ENCODE measurements at places on chromosomes 5 and 9. TPM values are rescaled to one million over a fixed set of nuclear protein-coding genes. Genes with fewer than 3 reads are reported as not detected.

GAS1 gene
- 9.4 TPM for total RNA-seq

SIT1 gene
- 6.7 TPM for total RNA-seq

RAB3C gene
- 0.75 TPM for total RNA-seq

DNA sequence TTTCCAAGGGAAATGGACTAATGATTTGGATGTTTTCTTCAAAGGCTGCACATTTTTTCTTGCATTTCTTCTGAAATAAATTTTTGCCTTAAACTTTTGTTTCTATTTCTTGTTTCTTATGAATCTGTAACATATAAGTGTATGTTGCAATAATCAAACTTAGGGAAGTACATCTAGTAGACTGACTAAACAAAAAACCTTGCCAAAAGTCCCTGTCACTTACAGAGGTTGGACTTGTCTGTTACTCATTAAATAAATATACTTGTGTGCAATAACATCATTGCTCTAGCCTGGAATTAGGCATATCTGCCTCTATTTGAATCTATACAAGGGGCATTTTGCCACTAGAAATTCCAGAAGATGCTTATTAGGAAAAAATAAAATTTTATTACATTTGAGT is 56.6 kb downstream of the C6 start:
- no peak for DNase-seq

DNA sequence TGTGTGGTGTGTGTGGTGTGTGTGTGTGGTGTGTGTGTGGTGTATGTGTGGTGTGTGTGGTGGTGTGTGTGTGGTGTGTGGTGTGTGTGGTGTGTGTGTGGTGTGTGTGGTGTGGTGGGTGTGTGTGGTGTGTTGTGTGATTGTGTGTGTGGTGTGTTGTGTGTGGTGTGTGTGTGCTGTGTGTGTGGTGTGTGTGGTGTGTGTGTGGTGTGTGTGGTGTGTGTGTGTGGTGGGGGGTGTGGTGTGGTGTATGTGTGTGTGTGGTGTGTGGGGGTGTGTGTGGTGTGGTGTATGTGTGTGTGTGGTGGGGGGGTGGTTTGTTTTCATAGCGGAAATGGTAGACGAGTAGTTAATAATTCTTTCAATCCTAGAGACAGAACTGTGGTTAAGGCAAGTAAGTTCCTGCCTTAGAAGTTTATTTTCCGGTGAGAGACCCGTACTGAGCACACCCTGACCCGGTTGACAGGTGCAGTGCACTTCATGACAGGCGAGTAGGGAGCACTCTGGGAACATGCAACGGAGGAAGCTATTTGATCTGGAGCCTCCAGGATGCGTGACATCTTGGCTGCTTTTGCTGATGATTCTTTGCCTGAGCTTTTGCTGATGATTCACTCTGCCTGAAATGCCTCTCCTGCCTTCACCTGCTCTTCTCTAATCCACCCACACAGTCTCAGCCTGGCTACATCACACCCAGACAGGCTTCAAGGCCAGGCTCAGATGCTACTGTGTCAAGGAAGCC is 21.7 kb upstream of the FAT2 start:
- no peak for DNase-seq

- no peak for DNase-seq
Observed at GRCh38 chr5:31415009-31415923, 116.6 kb downstream of the DROSHA start.

All from transverse colon (tissue), 4 donors.